Suppressor macrophage (primary cell): ENCODE measurements at places on chromosomes 11 and 22.

DNA sequence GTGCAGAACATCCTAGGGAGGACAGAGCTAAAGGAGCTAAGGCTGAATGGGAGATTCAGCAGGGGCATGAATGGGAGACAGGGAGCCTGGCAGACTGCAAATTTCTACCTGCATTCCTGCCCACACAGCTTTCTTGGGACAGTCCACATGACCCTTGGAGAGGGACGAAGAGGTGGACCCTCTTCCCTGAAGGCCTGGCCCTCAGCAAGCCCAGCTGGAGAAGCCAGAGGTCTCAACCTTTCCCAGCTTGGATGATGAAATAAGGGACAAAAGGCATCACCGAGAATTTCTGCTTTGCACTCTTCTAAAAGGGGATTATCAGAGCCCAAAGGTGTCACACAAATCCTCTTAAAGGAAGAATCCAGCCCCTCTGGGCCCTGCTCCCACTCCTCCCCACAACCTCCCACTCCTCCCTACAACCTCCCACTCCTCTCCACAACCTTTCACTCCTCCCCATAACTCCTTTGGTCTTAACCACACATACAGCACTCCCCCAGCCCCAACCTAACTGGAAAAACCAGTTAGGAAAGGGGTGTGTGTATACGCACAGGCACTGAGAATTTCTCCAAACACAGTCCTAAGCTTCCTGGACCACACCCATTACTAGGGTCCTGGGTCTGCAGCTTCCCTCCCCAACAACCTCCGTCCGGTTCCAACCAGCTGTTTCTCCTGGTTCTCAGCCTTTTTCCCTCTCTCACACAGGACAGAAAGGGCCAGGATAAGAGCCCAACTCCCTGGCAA, 38.4 kb downstream of the RPL27A start:
- DNase-seq: no peak

DNA sequence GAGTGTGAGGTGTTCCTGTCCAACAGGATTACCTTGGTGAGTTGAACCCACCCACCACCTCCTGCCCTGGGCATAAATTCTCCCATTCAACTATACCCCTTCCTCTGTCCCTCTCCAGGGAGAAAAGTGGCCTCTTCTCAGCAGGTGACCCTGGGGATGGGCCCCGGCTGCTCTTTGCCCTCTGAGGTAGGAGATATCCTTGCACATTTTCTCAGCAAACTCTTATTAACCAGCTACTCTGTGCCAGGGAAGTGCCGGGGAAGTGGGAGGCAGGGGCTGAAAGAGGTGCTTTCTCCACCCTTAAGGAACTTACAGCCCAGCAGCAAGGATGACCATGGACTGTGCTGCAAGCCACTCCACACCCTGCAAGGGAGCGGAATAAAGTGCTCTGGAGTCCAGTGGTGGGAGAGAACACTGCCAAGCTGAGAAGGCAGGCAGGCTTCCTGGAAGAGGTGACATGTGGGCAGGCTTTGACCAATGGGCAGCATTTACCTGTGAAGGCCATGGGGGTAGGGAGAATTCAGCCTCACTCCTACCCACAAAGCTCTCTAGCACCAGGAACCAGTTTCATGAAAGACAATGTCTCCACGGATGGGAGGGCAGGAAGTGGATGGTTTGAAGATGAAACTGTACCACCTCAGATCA, 21.9 kb upstream of the OAF start:
- no peak for DNase-seq

GRCh38 chr11:111586388-111586831, 15.8 kb upstream of the SIK2 start:
- peak; percentile 56 for DNase-seq

DNA sequence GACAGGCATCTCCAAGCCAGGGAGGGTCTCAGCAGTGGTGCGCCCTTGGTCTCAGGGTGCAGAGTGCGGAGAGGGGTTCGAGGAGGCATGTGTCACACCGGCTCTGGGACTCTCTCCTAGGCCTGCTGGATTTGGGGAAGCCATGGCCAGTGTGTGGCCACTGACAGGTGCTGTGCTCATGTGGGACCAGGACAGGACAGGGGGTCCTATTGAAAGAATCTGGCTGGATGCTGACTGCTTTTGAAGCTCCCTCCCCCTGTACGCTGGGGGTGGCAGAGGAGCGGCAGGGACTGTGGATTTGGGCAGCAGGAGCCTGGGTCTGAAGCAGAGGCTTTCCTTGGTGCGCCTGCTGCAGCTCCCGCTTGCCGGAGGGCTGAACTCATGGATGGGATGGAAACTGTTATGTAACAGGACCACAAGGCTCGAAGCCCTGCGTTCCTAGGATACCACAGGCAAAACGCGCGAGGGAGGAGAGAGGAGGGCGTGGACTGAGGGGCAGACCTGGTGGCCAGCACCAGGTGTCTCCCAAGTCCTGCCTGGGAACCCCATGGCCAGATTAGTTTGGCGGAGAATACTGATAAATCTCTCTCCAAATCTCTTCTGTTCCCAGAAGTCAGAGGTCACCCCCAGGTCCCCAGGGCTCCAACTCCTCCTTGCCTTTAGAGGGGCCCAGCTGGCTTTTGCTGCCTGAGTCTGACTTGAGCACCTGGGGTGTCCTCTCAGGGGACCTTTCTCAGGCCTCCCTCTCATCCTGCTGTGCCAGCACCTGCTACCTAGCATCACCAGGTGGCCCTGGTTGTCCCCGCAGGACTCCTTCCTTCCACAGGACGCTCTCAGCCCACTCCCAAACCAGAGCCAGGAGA, 13.8 kb upstream of the TEF start:
- DNase-seq: no peak

- DNase-seq: peak; percentile 77
These were observed 73.2 kb downstream of the SLC35F2 start for GRCh38 chr11:107785401-107785800.

DNA sequence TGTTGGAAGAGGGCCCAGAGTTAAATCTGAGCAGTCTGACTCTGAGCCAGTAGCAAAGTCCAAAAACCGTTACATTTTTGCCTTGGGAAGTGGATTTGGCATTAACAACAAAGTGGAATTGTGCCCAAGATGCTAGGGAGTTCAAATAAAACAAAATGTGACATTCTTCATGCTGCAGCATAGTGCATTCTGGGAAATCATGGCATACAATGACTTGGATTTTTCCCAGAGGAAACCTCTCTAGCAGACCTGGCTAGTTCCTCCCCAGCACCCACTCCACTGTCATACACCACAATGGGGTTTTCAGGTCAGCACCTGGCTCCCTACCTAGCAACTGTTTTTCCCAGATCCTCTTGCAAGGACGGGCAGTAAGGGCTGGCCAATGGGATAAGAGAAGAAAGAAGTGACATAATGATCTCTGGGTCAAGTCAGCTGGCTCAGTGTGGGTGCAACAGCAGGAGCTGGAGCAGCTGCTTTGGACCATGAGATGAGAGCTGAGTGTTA, 24.8 kb upstream of the CYB5R3 start:
- peak; percentile 60 for DNase-seq

DNA sequence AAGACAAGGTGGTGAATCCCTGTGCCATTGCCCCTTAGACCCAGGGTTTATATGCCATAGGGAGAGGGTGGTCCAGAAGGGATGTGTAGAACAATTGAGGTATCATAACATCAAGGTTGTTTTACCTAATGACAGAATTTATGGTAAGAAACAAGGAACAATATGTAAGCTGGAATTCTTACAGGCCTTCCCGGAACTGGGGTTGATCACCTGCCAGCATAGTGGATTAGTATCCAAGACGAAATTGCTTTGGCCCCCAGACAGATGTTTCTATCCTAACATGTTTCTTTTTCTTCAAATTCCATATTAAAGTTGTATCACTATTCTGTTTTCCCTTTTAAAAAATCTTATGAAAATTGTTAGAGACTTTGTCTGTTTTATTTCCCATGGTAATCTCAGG, 343.8 kb upstream of the ANO3 start:
- DNase-seq: no peak

- no peak for DNase-seq
These were observed 475.9 kb downstream of the BRD1 start for GRCh38 chr22:49351761-49352227.

DNA sequence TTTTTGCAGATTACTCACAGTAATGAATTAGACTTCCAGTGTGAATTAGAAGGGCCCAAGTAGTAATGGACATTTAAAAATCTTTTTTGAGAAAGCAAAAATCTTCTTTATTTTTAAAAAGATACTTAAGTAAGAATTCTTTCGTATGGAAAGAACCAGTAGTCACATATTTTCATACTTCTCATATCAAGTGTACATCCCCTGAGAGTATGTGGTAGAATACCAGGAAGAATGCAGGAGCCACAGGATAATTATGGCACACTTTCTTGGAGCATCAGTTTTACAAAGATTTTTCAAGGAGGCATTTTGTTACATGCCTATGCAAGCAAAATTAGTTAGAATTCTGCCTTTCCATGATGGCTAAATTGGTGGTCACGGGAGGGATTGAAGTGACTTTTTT, 28.1 kb downstream of the POLD3 start:
- no peak for DNase-seq

- peak; percentile 30 for DNase-seq
These were observed 88.6 kb downstream of the SNX19 start for GRCh38 chr11:130827451-130828377.

GRCh38 chr11:132349811-132350733, 979.7 kb downstream of the NTM start:
- DNase-seq: no peak

- DNase-seq: peak; percentile 89
These were observed 8.7 kb downstream of the SPTBN2 start for GRCh38 chr11:66720223-66720898.

- DNase-seq: no peak
These were observed 46.0 kb downstream of the CELF1 start for GRCh38 chr11:47506795-47507562.
